ENCODE measurements at places on chromosomes 5 and 9. TPM values are rescaled to one million over a fixed set of nuclear protein-coding genes. Genes with fewer than 3 reads are reported as not detected.

Gene PCDHB16
- 0.07 TPM for total RNA-seq

Gene POU5F2
- total RNA-seq = 0.03 TPM

GRCh38 chr5:67289763-67290521 is 93.3 kb upstream of the CD180 start:
- no peak for DNase-seq

DNA sequence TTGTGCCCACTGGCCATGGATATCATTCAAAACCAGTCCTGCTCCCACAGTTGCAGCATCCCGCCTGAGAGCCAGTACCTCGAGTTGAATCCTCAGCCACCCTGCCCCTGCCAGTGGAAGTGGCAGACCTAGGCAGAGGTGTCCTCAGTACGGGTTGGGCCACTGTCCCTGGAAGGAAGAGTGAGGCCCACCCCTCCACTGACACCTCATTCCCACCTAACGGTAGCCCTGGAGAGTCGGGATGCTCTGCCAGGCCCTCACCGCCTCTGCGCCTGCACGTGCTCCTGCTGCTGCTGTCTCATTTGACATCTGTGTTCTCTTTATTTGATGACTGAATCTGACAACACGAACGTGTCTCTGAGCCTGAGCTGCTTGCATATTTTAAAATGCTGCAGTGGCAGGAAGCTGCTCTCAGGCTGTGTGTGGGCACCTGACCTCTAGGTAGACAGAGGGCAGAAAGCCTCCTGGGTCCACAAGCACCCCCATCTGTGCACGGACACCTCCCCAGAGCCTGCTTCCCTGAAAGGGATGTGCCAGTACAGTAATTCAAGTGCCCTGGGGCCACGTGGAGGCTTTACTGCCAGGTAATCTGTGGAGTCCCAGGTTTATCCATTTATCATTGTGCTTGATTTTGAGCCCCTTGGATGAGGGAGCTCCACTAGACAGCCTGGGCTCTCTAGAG is 194.7 kb downstream of the CACNA1B start:
- peak; percentile 12 for DNase-seq

- no peak for DNase-seq
Measured at GRCh38 chr5:171067540-171068130, 205.8 kb downstream of the RANBP17 start.

GRCh38 chr9:15576350-15577050 is 23.7 kb downstream of the CCDC171 start:
- no peak for DNase-seq

GRCh38 chr9:98993570-98993945 is 49.9 kb downstream of the COL15A1 start:
- no peak for DNase-seq
